MG63 (cell line): ENCODE measurements at places on chromosomes 2 and 18. TPM values are rescaled to one million over a fixed set of nuclear protein-coding genes. Genes with fewer than 3 reads are reported as not detected.
A peak's percentile ranks its signal among the peaks of the same experiment; 100 is the strongest.

DNA sequence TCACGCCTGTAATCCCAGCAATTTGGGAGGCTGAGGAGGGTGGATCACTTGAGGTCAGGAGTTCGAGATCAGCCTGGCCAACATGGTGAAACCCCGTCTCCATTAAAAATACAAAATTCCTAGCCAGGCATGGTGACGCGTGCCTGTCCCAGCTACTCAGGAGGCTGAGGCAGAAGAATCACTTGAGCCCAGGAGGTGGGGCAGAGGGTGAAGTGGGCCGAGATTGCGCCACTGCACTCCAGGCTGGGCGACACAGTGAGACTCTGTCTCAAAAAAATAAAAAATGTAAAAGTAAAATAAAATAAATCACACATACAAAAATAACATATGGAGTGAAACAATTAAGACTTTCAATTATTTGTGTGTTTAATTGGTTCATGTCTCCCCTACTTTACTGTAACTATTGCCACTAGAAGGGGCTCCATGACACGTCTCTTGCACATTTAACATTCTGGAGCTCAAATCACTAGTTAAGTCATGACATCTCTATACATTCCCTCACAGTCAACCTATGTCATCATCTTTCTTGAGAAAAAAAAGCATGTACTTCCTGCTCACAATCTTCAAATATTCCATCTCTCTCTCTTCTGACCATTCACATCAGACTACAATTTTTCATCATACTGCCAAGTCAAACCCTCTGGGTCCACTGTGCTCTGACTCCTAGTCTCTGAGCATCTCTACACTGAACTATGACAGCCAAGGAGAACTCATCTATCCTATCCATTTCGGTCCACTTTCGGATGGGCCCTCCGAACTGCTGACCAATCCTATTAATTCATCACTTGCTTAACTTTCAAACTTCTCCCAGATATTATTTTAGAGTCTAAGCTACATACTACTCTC, 6.7 kb downstream of the GFPT1 start:
- DNase-seq, result no peak

DNA sequence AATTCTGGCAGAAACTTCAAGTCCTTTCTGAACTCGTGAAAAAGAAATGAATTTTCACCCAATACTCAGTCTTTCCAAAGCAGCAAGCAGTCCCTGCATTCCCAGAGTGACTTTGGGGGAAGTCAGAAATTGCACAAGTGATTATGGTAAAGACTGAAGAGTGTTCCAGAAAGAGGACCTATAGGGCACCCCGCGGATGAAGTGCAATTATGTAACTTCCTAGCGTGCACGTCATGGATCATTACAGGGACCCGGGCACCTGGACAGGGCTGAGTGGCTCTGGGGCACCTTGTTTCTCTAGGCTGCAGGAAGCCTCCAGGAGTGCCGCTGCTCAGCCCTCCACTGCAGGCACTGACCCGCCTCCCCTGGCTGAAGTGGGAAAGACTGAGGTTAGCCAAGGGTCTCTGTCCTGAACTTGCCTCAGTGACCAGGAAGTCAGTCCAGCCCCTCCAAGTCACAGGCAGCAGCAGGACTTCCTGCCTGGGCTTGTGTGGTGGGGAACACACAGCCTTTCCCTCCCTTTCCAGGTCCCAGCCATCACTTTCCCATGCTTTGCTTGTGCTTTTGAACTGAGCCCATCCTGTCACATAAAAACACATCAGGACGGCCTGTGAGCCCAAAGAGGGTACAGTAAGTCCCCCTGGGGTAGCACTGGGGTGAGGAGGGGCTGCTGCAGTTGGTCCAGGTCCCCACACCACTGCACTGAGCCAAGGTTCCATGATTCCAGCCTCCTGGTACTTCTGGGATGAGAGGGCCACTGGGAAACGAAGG, 19.8 kb downstream of the TMEM185B start:
- no peak for DNase-seq

GRCh38 chr2:201678401-201678800, 20.0 kb downstream of the MPP4 start:
- DNase-seq, result no peak

GRCh38 chr2:233990261-233990798, 60.2 kb upstream of the SPP2 start:
- DNase-seq, result no peak

GRCh38 chr2:111698743-111699554, 185.0 kb downstream of the ANAPC1 start:
- peak; percentile 95 for DNase-seq

DNA sequence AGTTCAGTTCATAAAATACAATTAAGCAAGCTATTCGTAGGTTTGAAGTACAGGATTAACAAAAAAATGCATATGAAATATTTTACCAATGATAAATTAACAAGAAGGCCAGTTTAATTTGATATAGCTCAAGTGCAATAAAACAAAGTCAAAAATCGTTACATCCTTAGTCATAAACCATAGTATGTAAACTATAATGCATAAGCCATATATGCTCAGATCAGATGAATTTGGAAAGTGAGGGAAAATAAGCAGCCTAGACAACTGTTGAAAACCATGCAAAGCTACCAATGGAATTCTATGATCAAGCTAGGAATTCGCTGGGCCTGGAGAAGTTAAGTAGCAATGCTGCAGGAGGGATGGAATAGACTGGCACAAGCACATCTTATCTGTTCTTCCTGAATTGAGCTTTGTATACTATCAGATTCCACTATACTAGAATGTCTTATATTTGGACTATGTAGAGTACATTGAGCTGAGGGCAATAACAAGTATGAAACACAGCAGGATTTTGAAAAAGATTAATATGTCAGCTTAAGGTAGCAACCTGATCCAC, 682.0 kb downstream of the IRS1 start:
- DNase-seq, result no peak

- peak; percentile 78 for DNase-seq
Measured at GRCh38 chr2:175855794-175856453, 146.1 kb downstream of the LNPK start.

- DNase-seq, result no peak
Measured at GRCh38 chr2:107354175-107354574, 468.2 kb upstream of the ST6GAL2 start.

DNA sequence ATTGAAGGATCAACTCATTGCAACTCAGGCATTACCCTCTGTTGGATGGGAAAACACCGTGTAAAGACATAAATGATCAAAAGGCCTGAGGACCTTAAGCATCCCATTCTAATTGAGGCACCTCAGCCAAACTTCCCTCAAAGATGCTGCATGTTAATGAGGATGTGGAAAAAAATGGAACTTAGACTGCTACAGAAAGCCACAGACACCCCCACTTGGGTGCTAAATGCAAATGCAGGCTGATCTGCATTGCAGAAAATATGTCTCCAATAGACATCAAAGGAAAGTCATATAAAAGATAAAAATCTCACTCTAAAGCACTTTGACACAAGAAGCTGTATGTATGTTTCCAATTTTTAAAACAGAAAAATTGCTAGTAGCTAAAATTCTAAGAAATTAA, 504.7 kb downstream of the KCNJ3 start:
- no peak for DNase-seq

DNA sequence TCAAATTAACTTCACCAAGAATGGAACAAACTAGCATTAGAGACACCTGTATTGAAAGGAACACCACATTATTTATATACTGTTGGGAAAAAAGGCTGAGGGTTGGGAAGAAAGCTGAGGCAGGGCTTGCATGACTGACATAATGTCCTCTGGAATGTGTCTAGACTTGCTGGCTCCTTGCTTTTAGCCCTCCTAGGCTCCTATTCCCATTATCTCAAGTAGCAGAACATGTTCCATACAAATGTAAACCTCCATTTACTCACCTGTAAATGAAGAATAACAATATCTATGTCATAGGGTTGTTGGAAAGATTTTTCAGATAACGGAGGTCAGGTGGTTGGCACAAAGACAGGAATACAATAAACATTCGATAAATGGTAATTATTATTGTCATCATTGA, 976 bp upstream of the ACADL start:
- no peak for DNase-seq

DNA sequence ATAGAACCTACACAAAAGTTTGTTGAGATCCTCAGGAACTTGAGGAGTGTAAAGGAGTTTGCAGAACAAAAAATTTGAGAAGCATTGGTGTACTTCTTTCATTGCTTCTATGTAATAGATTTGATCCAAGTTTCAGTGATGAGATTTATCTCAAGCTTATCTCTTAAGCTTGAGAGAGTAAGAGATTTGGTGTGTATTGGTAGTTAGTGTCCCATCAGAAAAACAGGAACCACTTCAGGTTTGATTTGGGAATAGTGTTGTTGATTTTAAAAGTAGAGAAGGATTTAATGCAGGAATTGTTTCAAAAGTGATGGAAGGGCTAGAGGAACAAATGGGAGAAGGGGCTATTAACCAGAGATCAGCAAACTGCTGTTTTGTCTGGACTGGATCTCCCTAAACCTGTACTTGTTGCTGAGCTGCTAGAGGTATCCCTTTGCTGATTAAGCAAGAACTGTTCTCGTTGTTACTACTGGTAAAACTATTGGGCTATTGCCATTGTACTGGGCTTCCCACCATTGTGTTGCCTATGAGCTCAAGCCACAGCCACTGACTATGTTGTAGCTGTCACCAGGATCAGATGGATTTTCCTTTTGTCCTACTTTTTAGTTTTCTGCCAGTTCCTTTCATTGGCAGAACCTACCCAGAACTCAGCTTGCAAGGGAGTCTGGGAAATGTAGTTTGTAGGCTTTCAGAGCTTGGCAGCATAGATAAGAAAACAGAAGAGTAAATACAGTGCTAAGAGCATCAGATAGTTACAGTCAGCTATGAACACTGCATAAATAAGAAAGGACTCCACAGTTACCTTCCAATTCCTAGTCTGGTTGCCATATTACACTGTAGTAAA, 39.3 kb downstream of the RAB10 start:
- DNase-seq, result no peak

GRCh38 chr2:55119711-55120487, 69.6 kb upstream of the RTN4 start:
- no peak for DNase-seq

DNA sequence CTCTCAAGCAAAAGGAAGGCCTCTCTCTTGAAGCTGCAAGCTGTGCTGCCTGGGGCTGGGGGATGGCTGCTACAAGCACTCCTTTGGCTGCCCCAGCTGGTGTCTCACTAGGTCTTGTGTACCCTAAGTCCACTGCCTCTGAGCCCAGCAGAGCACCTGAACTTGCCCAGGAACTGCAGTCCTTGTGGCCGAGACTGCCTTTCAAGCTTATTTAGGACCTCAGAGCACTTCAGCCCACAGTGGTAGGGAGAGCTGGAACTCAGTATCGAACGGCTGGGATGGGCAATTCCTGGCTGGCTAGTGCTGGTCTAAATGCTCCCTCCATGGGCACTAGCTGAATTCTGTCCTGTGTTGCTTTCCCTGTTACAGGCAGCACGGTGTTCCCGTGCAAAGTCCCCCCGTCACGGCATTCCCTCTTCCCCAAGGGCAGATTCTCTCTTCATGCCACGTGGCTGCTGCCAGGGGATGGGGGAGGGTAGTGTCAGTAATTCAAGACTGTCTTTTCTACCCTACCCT, 25.9 kb downstream of the STPG4 start:
- no peak for DNase-seq

GRCh38 chr2:20669562-20670314, 2.8 kb downstream of the GDF7 start:
- DNase-seq, result no peak

DNA sequence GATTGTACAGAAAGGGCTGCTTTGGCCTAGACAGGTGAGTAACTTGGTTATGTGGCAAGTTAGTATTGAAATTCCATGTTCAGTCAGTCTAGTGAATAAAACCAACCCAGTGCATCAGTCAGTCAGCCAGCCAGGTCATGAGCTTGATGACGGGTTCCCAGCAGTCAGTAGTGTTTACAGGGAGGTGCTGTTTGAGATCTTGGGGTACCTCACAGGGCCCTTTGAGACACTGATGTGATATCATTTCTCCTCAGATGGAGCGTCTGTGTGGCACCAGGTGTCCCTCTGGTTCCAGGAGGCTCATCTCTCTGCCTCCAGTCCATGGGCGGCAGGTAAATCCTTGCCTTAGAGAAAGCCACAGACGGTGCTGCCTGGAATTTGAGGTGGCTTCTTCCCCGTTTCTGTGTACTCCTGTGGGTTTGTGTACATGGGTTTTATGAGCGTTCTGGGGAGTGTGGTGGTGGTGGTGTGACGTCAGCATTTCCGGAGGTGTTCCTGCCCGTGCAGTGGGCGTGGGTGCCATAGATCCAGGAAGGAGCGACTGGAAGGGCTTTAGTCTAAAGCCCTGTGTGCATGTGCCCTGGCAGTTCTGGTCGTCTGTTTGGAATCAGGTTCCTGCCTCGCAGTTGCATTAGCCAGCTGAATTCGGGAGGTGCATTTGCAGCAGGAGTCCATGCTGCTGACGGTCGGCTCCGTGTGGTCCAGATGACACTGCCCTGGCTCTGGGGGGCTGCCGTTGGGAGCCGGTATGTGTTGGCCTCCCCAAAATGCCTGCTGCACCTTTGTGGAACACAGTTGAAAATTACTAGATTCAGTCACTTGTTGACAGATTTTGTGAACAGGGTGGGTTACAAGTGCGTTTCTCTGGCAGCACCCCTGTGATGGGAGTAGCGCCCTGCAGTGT, 2.1 kb downstream of the CTDP1 start:
- DNase-seq, result no peak

DNA sequence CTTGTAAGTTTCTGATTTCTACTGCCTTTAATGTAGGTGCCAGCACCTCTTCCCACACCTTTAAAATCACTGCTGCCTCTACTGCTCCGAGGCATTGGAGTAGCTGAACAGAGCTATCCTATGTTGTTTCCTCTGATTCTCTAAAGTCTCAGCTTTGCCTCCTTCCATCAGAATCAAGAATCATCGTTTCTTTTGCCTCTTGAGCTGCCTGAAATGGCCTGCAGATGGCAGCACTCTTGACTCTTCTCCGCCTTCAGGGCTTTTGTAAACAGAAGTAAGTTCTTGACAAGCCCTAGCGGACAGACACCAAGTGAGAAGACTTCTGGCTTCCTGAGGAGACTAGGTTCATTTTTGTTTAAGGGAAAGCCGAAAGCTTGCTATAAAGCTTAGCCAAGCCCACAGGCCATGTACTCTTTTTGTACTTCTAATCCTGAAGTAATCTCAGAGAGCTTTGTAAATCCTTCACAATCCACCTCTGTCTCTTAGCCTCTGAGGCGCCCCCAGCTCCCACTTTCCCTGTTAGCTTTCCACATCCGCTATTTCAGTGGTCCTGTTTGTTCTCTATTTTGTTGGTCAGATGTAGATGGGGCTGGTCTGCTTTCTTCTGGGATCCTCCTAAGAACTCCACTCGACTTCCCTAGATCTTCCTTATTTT, 48.4 kb downstream of the GTF3C3 start:
- peak; percentile 7 for DNase-seq

GRCh38 chr18:43883886-43884285, 606.6 kb upstream of the SYT4 start:
- no peak for DNase-seq

The RBM45 gene
- 19.1 and 29.3 TPM in 2 replicates for total RNA-seq

The GAL3ST2 gene
- 1.7 TPM in 1 of 2 replicates, not detected in the other for total RNA-seq

The CFC1 gene
- total RNA-seq, result not detected in 2 replicates

The INHA gene
- not detected in 2 replicates for total RNA-seq

The PELI1 gene
- total RNA-seq, result 0.76 and 1.7 TPM in 2 replicates

The ABCA12 gene
- not detected in 2 replicates for total RNA-seq

The MDH1B gene
- total RNA-seq, result 0.72 and 11.4 TPM in 2 replicates

The HNRNPA3 gene
- 21.1 and 36.5 TPM in 2 replicates for total RNA-seq

The CEP76 gene
- 3.6 and 6.6 TPM in 2 replicates for total RNA-seq

The TCF7L1 gene
- total RNA-seq, result 0.46 TPM in 1 of 2 replicates, not detected in the other
